ENCODE measurements at places on chromosomes 16 and 17.

DNA sequence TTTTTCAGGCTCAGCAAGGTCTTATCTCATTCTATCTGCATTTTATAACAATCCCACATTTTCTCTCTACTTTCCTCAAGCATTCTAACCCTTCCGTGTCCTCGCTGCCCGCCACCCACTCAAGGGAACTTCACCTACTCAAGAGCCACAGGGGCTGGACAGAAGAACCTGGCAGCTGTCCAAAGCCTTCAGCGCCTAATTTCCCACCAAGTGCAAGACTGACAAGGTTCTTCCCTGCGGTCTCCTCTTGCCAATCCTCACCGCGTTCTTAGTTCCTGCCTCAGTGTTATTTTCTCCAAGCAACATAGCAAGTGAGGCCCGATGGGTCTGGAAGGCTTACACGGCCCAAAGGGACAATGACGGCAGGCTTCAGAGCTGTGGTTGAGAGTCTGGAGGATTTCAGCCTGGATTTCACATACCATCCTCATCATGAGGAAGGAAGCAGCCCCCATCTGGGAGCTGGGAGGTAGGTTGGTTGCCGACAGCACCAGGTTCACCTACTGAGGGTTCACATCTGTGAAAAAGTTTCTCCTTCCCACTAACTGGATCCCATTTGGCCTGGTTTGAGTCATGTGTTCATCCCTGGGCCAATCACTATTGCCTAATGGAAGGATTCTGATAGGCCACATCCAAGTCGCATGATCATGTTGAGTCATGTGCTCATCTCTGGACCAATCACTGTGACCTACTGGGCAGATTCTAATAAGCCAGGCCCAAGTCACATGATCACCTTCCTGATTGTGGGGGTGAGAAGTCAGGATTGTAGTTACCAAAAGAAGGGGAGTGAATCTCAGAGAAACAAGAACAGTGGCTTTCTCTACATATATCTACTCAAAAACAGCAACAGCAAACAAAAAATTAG, 108.2 kb downstream of the N4BP1 start:
- no peaks in the 10 kb centered on the region for H3K36me3 ChIP-seq
- H3K27ac ChIP-seq, result peak overlapping the region; percentile 75
- H3K4me1 ChIP-seq, result peaks cover 26% of the 10 kb centered on the region
- no peak for DNase-seq
- H3K27me3 ChIP-seq, result no peaks in the 10 kb centered on the region
- H3K4me3 ChIP-seq, result no peak overlapping the region

DNA sequence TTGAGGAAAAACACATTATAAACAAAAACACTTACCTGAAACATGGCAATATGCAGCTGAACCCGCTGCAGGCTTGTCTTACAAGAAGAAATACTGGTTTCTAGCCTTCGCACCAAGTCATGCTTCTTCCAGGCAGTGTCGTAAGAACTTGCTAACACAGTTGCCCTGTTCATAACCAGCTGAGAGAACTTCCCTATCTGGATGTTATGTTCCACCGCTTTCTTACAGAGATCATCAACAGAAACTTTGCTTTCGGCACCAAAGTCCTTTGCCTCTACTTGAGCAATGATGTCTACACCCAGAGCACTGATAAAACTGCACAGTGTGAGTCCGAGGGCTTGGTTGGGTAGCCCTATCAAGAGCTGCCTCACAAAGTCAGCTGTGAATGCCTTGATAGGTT, 27.9 kb upstream of the ARL6IP1 start:
- H3K36me3 ChIP-seq, result peaks cover 66% of the 10 kb centered on the region
- H3K27ac ChIP-seq, result no peak overlapping the region
- no peak for DNase-seq
- no peaks in the 10 kb centered on the region for H3K4me1 ChIP-seq
- no peaks in the 10 kb centered on the region for H3K27me3 ChIP-seq

DNA sequence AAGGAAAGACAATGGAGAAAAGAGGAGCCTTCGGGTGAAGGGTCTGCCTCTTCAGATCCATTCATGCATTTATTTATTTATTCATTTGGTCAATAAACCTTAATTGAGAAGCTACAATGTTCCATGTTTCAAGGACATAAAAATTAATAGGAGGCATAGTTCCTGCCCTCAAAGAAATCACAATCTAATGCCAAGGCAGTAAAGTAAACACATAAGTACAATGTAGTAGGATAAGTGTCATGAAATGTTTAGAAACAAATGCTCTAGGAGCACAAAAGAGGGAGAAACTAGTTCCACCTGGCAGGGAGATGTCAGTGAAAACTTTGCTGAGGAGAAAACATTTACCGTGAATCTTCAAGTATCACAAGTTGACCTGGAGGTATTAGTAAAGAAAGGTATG, 103.5 kb upstream of the NOG start:
- H3K27me3 ChIP-seq, result no peaks in the 10 kb centered on the region
- no peaks in the 10 kb centered on the region for H3K36me3 ChIP-seq
- no peaks in the 10 kb centered on the region for H3K4me1 ChIP-seq
- no peak overlapping the region for H3K4me3 ChIP-seq
- H3K27ac ChIP-seq, result no peak overlapping the region
- DNase-seq, result no peak

DNA sequence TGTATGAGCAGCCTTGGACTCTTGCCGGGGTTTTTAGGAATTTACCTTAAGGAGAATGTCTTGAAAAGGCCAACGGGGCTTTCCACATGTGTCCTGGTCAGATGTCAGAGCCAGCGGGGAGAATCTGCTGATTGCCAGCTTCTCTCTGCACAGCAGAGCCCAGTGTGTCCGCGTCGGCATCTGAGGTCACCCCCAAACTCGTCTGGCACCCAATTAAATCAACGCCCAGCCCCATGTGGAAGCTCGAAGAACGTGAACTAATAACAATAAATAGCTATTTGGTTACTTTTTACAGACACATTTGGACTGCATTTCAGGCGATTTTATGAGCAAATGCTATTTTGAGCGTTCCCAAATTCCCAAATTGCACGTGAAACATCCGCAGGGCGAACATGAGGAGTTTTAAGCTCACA, 303.5 kb downstream of the FOXL1 start:
- peaks cover 14% of the 10 kb centered on the region for H3K27me3 ChIP-seq
- no peak overlapping the region for H3K4me3 ChIP-seq
- no peaks in the 10 kb centered on the region for H3K36me3 ChIP-seq

DNA sequence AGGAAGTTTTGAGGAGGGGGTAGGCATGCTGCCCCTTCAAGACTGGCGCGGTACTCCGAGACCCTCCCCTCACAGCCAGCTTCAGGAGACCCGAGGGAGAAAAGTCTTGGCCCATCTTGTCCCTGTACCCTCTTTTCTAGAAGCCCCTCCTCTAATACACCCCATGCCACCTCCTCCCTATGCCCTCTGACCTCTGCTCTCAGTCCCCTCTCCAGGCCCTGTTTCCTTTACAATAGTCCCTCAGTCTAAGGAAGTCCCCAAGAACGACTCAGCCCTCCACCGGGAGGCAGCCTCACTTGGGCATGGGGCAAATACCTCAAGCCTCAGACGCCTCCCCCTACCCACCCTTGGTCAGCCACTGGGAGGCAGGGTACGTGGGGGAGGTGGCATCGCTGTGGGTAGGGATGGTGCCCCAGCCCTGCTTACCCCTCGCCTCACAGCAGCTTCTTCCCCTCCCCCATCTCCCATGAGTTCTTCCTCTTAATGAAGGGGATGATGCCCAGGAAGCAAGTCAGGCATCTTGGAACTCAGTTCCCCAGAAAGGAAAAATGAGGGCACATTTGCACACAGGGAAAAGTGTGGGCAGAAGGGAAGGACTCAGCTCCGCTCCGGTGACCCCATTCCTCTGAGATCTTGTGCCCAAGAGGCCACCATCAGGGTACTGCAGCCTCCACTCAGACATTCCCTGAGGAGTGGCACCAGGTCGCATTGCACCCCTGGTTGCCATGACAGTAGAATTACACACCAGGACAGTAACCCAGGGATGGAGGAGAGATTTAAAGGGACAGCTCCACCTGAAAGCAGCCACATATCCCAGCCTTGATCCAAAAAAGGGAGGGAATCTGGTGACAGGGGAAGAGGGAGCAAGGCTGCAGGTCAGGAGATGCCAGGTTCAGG, 6.2 kb downstream of the MPP2 start:
- peaks cover 23% of the 10 kb centered on the region for H3K27me3 ChIP-seq
- H3K4me1 ChIP-seq, result peaks cover 4% of the 10 kb centered on the region
- H3K36me3 ChIP-seq, result no peaks in the 10 kb centered on the region
- no peak for DNase-seq

GRCh38 chr17:6843241-6843880, 11.8 kb upstream of the TEKT1 start:
- H3K27me3 ChIP-seq, result peaks cover 14% of the 10 kb centered on the region
- no peak for DNase-seq
- no peaks in the 10 kb centered on the region for H3K36me3 ChIP-seq

DNA sequence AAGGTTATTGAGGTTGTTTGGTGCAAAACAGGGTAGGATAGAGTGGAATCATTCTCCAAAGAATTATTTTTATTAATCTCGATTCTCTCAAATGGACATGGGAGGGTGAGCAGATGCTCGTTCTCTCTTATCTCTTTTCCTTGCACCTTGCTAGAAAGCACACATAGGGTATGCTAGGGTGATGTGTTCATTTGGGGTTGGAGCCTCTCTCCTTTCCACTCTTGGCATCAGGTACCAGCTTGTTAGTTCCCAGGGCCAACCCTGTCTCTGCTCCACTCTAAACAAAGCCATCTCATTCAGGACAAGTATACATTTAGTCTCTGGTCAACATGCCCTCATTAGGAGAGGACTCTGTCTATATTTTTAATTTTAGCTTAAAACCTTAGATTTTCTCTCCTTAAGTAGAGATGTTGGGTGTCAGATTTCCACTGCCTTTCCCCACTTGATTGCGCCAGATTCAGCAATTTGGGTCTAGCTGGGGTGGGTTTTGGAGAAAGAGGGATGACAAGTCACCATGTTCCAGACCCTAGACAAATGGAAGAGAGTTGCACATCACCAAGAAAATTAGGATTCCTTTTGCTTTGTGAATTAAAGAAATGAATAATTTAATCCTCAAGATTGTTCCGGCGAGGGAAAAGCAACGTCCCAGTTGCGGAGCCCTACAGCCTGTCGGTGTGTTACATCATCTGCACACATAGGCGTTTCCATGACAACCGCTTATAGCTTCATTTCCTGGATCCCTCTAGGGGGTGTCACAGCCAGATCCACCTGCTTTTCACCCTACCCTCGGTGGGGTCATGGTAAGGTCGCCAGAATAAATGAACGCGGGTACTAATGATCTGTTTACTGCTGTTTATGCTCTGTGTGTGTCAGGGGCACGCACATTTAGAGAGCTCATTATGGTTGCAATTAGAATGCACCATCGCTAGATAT, 41.6 kb downstream of the SNX11 start:
- no peaks in the 10 kb centered on the region for H3K27me3 ChIP-seq
- no peaks in the 10 kb centered on the region for H3K36me3 ChIP-seq
- H3K4me3 ChIP-seq, result no peak overlapping the region
- H3K4me1 ChIP-seq, result no peaks in the 10 kb centered on the region
- no peak overlapping the region for H3K27ac ChIP-seq

GRCh38 chr17:2412561-2413021, 11.7 kb upstream of the MNT start:
- H3K4me1 ChIP-seq, result peaks cover 18% of the 10 kb centered on the region
- no peaks in the 10 kb centered on the region for H3K36me3 ChIP-seq
- no peak overlapping the region for H3K4me3 ChIP-seq
- no peak for DNase-seq
- H3K27me3 ChIP-seq, result no peaks in the 10 kb centered on the region

GRCh38 chr16:88910284-88911135, 44.0 kb upstream of the PABPN1L start:
- H3K36me3 ChIP-seq, result no peaks in the 10 kb centered on the region
- no peak overlapping the region for H3K27ac ChIP-seq
- no peaks in the 10 kb centered on the region for H3K27me3 ChIP-seq
- peaks cover 5% of the 10 kb centered on the region for H3K4me1 ChIP-seq
- H3K4me3 ChIP-seq, result no peak overlapping the region

DNA sequence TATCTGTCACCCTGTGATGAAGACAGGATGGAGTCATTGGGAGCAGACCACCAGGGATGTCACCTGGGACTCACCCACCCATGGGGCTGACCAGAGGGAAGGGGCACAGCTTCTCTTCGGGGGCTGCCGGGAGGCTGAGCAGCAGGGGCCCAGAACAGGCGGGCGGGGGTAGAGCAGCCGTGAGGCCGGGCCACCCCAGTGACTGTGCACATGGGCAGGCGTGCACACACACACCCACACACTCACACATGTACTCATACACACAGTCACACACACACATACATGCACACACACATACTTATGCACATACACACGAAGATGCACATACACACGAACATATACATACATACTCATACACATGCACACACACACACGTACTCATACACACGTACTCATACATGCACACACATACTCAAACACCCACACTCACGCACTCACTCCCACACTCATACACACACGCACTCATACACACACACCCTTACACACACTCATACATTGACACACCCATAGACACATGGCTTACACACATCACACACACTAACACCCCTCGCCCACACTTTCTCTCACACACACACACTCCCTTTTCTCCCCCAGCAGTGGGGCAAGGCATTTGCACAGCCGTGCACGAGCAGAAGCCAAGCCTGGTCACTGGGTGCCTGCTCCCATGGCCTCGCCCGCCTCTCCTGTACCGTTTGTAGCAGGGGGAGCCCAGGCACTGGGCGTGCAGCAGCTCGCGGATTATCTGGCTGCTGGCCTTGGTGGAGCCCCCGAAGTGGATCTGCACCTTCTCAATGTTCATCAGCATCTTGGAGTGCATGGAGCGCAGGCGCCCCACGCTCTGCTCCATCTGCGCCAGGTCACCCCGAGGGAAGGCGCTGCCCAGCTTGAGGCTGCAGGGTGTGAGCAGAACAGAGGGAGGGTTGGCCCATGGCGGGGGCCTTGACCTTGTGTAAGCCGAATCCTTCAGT, 12.4 kb downstream of the UBALD2 start:
- H3K4me3 ChIP-seq, result no peak overlapping the region
- peaks cover 6% of the 10 kb centered on the region for H3K4me1 ChIP-seq
- DNase-seq, result no peak
- H3K27me3 ChIP-seq, result no peaks in the 10 kb centered on the region

- H3K4me3 ChIP-seq, result no peak overlapping the region
- no peaks in the 10 kb centered on the region for H3K36me3 ChIP-seq
- peaks cover 5% of the 10 kb centered on the region for H3K27me3 ChIP-seq
- H3K4me1 ChIP-seq, result no peaks in the 10 kb centered on the region
- no peak for DNase-seq
These were observed 58.7 kb downstream of the HSD17B2 start for GRCh38 chr16:82093666-82094300.

GRCh38 chr16:29112755-29113347, 128.0 kb downstream of the LAT start:
- H3K27ac ChIP-seq, result no peak overlapping the region
- no peaks in the 10 kb centered on the region for H3K36me3 ChIP-seq
- no peak overlapping the region for H3K4me3 ChIP-seq
- H3K27me3 ChIP-seq, result no peaks in the 10 kb centered on the region
- no peak for DNase-seq

GRCh38 chr16:85416228-85417109, 196.7 kb upstream of the GSE1 start:
- H3K27ac ChIP-seq, result no peak overlapping the region
- H3K36me3 ChIP-seq, result no peaks in the 10 kb centered on the region
- H3K4me1 ChIP-seq, result peaks cover 15% of the 10 kb centered on the region
- no peaks in the 10 kb centered on the region for H3K27me3 ChIP-seq

GRCh38 chr16:58365623-58366022, 26.6 kb upstream of the GINS3 start:
- no peak overlapping the region for H3K4me3 ChIP-seq
- H3K27me3 ChIP-seq, result no peaks in the 10 kb centered on the region
- no peaks in the 10 kb centered on the region for H3K4me1 ChIP-seq
- no peak overlapping the region for H3K27ac ChIP-seq
- no peak for DNase-seq
- H3K36me3 ChIP-seq, result no peaks in the 10 kb centered on the region
